Effector CD4-positive, alpha-beta T cell (primary cell): ENCODE measurements at places on chromosomes 1 and 21.

DNA sequence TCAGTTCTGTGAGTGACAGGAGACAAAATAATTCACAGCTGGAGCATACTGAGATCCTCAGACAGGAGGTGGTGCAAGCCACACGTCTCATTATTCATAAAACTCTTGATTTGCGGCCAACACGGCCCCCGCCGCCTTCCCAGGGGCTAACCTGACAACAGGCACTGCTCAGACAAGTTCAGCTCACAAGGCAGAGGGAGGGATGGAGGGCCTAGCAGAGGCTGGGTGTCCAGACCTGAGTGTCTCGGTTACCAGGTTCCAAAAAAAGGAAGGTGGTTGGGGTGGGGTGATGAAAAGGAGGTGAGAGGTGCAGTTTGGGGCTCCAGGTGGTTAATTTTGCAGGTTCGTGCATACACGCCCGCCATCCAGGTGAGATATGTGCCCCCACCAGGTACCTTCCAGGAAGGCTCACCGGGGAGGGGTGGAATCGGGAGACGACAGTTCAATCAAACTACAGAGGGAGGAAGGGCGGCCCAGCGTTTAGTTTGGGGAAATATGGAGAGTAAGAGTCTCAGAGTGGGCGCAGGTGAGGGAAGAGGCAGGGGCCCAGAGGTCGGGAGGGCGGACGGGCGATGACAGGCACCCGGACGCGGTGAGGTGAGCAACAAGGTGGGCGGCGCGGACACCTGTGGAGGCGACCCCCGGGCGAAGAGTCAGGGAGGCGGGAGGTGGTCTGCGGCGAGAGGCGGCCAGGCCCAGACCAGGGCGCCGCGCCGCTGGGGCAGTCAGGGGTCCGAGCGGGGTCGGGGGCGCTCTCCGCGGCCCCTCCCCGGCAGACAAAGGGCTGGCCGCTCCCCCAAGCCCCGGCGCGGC lies 629 bp downstream of the CTNNBIP1 start:
- peak; percentile 19 for DNase-seq

GRCh38 chr1:209486861-209487593 lies 96.5 kb upstream of the CAMK1G start:
- no peak for DNase-seq

DNA sequence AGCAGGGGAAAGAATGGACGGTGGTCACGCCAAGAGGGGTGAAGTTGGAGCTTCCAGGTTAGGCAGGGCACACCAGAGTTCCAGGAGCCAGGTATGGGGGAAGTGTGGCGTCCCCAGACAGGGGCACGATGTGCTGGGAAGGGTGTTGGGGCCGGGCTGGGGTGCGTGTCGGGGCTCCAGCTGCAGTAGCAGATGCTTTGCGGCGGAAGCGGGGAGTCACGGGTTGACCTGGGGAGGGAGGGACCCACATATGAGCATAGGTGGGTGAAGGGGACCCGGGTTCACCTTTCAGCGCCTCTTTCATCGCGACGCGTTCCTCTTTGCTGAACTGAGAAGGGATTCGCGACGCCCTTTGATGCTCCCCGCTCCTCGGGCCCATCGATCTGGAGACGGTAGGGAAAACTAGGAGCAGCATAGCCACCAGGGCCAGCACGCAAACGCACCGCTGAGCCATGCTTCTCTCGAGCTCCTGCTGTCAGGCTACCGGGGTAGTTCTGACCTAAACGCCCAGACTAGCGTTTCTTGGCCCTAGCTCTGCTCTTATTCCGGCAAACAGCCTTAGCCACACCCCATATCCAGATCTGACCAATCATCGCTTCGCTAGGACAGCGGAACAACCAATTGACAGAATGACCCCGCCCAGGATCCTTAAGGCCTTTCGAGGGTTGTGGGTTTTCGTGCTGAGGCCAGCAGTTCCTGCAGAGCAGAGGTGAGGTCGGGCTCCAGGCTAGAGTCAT lies at the start of gene PM20D1:
Gene PM20D1 (minus strand): TSS at position 514 of the 737 bp plus-strand sequence. CDS start 60 bp downstream, at position 454.
- DNase-seq = peak; percentile 55

- no peak for DNase-seq
Observed at GRCh38 chr1:238982736-238983135, 403.6 kb upstream of the CHRM3 start.

DNA sequence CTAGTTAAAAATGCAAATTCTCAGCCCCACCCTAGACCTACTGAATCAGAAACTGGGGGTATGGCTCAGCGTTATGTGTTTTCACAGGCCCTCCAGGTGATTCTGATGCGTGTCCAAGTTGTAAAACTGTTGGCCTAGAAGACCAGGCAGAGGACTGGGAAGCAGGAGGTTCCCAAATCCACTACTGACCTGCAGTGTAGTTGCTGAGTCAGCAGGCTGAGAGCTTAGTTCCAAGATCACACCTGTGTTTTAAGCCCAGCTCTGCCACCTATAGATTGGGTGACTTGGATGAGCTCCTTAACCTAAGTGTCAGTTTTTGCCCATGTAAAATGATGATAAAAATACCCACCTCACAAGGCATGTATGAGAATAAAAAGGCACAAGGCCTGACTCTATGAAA lies 4.1 kb downstream of the GRHL3 start:
- DNase-seq = no peak

DNA sequence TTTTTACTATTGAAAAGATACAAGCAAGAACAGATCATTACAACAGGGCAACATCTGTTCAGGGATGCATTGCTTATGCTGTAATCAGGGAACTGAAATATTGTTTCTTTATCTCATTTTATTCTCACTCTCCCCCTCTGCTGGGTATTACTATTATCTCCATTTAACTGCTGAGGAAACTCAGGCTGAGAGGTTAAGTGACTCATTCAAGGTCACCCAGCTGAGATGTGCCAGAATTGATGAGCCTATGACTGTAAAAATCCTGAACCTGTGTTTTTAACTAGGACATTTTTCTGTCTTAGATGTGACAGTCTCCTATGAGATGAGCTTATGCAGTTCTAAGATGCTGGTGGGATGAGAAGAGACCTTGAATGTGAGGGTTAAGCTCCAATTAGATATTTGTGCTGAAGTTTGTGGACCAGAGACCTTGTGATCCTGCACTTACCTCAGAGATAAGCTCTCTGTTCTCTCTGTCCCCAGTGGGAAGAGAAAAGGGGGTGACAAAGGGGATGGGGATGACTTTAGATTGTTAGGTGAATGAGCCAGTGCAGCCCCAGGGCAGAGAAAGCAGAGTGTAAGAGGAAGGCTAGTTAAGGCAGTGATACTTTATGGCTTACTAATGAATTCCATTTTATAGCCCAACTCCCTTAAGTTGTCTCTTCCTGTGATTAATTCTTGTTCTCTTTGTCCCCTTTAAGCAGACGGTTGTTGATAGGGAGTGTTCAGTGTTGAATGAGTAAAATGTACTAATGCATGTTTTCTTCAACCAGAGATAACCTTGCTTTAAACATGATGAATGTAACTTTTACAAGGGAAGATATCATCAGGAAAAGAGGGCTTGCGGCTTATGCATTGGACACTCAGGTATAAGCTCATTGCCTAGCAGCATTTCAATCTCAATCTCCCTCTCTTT lies 111.4 kb downstream of the HLX start:
- no peak for DNase-seq

GRCh38 chr1:79090985-79091384 lies 84.5 kb upstream of the ADGRL4 start:
- no peak for DNase-seq

GRCh38 chr1:208239473-208240381 lies 4.5 kb downstream of the PLXNA2 start:
- no peak for DNase-seq
